ENCODE measurements at places on chromosomes 13 and 19.

GRCh38 chr19:15464394-15465385 is at the start of gene RASAL3:
RASAL3 (minus strand) TSS chr19:15464544; CDS start chr19:15464358, 186 bp downstream.
- DNase-seq = peak; percentile 54

DNA sequence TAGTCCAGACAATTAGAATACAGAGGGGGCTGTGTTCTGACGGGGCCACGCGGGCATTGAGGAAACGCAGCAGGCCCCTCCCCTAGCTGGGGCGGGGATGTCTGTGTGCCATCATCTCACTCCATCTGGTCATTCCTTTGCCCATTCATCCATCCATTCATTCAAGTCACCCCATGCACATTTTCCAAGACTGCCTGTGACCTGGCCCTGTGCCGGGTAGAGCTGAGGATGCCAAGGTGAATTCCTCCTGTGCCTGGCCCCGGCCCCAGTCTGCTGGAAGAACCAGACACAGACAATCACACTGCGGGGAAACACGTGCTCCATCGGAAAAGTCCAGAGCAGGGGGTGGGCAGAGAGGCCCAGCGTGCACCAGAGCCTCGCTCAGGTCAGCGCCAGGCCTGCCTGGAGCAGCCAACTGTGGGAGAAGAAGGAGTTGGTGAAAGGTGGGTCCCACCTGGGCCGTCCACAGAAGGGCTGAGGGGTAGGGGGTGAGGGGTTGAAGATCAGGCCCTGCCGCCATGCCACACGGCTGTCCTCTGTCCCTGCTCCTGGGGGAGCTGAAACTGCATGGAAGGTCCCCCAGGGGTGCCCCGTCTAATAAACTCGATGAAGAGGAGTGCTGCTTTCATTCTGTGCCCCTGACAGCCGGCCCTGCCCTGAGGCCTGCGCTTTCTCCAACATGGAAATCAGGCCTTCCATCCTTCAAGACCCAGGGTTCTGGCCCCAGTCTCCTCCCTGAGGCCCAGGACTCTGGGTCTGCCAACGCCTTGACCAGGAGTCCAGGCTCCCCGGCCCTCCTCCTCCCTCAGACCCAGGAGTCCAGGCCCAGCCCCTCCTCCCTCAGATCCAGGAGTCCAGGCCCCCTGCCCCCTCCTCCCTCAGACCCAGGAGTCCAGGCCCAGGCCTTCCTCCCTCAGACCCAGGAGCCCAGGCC is 1.6 kb upstream of the CACNG6 start:
- no peak for DNase-seq

DNA sequence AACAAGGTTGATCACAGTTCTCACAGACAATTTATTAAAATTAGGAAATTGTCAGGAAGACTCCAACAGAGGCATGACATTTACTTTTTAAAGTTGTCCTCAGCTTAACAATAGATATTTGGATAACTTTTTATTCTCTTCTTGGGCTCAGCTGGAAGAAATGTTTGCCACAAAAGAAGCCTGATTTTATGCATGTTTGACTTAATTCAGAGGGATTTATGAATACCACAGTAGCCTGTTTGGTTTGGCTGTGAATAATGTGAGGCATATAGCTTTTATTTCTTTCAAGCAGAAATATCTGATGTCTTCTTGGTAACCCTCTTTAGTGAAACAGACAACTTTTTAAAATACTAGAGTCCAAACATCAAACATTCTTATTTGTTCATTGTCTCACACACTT is 1464.5 kb upstream of the SLC10A2 start:
- DNase-seq = no peak

- DNase-seq = no peak
These were observed 4.2 kb downstream of the TUBGCP3 start for GRCh38 chr13:112583592-112584277.

DNA sequence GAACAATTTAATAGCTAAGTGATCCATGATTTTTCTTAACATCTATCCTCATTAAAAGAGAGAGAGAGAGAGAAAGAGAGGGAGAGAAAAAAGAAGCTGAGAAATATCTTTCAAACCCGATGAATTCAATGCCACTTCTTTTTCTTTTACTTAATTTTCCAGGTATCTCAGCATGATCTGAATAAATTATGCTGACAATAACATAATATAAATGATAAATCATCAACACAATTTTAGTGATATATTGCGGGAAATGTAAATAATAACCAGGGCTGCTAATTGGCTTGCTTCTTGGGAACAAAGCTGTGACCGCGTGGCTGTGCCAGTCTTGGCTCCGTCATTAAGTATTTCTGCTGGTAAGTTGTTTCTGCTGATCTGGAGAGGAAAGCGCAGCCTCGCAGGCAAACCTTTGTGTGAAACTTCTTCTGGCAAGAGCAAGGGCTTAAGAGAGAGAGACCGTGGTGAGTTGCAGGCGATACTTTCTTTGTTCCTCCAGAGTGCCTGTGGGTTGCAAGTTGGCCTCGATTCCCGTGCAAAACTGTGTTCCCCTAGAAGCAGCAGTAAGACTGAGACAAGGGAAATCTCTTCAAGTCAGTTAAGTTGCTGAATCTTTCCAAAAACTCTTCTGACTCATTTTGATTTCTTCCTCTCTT is 489.1 kb upstream of the TSHZ3 start:
- DNase-seq = no peak

GRCh38 chr19:19068659-19069654 is 5.2 kb downstream of the SLC25A42 start:
- DNase-seq = no peak

GRCh38 chr13:29761815-29762214 is 88.6 kb downstream of the UBL3 start:
- DNase-seq = no peak

DNA sequence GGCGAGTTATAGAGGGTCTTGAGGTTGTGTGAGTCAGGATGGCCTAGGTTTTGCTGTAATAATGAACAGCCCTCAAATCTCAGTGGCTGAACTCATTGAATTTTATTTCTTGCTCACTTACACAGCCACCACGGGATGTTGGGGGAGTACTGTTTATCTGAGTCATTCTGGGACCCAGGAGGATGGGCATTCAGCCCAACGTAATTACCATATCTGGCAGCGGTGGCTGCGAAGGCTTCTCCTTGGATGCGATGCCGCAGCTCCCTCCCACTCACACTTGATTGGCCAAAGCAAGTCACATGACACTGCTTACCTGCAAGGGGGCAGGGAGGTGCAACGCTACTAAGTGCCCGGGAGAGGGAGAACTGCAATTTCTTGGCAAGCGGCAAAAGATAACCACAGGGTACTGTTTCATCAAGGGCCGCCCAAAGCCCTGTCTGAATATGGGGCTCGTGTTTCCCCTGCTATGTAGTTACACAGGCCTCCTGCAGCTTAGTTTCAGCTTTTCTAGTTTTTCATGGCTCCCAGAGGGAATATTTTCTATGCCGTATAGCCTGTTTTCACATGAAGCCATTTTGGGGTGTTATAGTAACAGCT is 19.9 kb downstream of the ZSWIM9 start:
- peak; percentile 28 for DNase-seq

GRCh38 chr13:51643105-51643881 is 59.0 kb downstream of the WDFY2 start:
- no peak for DNase-seq

GRCh38 chr13:31964168-31964567 is 67.4 kb upstream of the FRY start:
- DNase-seq = no peak

- no peak for DNase-seq
These were observed 153.3 kb downstream of the SIPA1L3 start for GRCh38 chr19:38060331-38060730.

GRCh38 chr13:97441368-97441767 is 7.4 kb downstream of the RAP2A start:
- no peak for DNase-seq

- no peak for DNase-seq
These were observed 5.6 kb downstream of the GFY start for GRCh38 chr19:49430678-49431329.

- no peak for DNase-seq
These were observed 223.5 kb upstream of the SLC10A2 start for GRCh38 chr13:103289681-103290080.

- DNase-seq = no peak
These were observed 75.6 kb upstream of the KL start for GRCh38 chr13:32940601-32941000.

DNA sequence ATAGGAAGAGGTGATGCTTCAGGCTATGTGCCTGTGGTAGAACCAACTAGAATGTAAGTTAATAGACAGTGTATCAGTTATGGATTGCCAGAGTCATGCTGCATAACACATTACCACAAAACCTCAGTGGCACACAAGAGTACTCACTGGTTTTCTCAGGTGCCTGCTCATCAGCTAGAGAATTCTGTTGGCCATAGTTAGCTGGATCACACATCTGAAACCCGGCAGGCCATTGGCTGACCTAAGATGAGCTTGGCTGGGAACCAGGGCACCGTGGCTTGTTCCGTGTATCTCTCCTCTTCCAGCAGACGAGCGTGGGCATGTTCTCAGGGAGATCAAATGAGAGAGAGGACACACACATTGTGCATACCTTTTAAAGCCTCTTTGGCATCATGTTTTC is 76.7 kb downstream of the TEX26 start:
- DNase-seq = no peak

DNA sequence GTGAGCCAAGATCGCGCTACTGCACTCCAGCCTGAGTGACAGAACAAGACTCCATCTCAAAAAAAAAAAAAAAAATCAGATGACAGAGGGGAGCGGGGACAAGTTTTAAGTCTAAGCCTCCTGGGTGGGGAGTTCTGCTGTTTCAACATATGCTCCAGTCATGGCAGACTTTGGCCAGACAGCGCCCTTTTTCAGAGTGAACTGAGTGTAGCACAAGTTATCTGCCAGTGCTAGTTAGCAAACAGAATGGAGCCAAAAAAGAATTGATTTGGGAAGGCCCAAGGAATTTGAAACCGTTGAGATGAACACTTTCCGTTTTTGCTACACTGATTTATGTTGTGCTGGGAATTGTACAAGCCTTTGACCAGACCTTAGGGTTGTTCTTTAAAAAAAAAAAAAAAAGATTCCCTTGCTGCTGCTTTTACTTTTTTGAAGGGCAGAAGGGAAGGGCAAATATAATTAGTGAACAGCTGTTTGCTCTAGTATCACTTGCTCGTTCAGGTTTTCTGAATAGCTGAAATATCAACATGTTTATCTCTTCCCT is 5.7 kb downstream of the ACTN4 start:
- no peak for DNase-seq

GRCh38 chr19:53091413-53092254 is 11.6 kb downstream of the ZNF160 start:
- DNase-seq = no peak

- no peak for DNase-seq
These were observed 34.3 kb downstream of the N4BP2L2 start for GRCh38 chr13:32504263-32504662.

DNA sequence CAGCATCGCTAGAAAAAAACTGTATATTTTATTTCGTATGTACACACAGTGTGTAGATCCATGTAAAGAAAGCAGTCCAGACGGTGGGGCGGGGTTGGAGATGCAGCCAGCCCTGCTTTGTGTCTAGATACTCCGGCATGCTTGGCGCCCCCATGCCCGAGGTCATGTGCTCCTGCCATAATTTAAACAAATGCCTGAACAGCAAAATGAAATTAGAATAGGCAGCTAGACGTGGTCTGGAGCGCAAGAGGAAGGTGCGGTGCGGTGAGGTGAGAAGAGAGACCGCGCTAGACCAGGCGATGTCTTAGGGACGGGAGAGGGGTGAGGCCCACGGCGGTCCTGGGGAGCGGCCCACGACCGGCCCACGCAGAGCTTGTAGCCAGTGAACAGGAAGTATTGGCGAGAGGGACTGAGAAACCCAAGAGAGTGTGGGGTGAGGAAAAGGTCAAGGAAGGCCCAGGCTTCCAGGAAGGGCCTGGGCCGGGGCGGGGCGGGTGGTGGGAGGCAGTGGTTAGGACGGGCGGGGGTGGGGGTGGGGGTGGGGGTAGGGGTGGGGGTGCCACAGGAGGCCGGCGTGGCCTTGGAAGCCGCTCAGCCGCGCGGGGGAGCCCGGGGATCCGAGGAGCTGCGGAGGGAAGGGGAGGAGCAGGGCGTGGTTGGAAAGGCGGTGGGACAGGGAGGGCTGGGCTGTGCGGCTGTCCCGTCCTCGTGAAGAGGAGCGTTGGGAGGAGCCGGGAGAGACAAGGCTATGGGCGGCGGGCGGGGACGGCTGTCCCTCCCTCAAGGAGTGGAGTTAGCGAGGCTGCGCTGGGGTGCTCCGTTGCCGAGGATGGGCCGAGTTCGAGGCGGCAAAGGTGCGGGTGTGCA is 254.7 kb upstream of the SGCG start:
- no peak for DNase-seq

DNA sequence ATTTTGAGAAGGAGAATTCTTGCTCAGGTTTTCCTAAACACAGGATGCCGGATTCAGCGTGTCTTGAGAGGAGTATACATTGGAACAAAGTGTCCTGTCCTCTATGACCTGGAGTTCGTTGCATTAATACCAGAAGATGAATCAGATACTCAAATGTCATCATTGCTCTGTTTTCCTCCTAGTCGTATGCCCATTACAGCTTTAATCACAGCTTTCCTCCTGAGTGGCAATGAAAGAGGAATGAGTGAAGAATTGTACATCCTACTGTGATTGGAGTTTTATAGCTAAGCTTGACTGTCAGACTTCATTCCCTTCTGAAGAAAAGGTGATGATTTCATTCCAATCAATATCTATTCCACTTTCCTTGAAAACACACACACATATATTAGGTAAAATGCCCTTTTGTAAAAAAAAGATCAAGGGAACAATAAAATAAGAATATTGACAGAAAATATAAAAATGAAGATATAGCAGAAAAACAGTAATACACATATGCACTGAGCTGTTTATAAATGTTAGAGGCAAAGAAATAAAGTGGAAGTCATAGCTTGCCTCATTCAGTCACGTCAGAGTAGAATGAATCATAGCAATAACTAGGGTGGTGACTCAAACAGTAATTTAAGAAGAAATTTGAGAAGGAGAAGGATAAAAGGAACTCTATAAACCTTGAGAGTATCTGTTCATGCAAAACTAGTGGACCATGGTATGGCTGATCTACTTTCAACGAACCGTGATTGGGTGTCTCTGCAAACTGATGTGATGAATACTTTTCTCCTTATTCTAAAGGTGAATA is 501.5 kb downstream of the SUCLA2 start:
- no peak for DNase-seq

DNA sequence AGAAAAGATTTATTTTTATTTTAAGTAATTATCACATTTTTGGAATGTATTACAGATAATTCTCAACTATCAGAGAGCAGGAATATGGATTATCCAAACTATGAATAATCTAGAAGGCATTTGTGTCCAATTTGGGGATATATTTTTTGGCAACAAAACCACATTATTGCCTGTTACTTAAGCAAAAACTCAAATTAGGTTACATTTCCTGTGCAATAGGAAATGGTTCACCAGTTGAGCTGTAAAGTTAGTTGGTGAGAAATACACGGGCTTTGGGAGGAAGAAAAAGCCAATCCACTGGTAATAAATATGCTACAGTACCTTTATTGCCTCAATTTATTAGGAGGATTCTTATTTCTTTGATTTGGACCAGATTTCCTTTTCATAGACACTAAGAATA is 1075.2 kb downstream of the PCDH9 start:
- DNase-seq = no peak

DNA sequence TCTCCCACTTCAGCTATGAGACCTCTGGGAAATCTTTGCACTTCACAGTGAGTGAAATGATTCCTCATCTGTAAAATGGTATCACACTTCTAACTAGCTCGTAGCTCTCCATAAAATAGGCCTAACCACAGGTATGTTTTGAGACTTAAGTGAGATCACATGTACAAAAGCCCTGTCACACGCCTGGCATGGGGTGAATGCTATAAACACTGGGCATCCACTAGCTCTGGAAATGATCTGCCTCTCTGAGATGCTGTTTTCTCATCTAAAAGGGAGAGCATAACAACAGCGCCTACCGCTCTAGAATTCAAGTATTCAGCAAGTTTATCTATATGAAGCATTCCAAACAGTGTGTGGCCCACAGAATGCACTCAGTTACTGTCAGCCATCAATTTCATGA is 2.2 kb downstream of the AKT2 start:
- DNase-seq = no peak

Measured in stimulated activated CD4-positive, alpha-beta T cell treated with anti-CD3 and anti-CD28 coated beads, Interleukin-15, amount 100 ng/mL, for 1 hour (primary cell).